ENCODE measurements at places on chromosomes 16 and 17.

DNA sequence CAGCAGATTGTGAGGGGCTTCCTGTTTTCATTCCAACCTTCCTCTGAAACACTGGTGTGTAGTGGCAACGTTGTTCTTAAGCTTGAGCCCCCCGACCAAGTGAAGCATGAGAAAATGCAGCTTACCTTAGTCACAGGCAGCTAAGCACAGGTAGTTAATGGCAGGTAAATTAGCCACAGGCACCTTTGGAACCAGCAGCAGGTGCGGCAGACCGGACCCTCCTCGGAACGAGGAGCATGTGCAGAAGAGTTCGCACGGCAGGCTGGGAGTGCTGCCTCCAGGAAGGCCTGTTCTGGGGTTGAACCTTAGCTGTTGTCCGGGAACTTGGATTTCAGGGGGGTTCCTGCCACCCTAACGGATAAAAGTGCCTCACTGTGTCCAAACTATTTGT, 7.2 kb upstream of the IRF8 start:
- DNase-seq = no peak

GRCh38 chr17:35052241-35052610, 11.3 kb downstream of the RFFL start:
- no peak for DNase-seq

DNA sequence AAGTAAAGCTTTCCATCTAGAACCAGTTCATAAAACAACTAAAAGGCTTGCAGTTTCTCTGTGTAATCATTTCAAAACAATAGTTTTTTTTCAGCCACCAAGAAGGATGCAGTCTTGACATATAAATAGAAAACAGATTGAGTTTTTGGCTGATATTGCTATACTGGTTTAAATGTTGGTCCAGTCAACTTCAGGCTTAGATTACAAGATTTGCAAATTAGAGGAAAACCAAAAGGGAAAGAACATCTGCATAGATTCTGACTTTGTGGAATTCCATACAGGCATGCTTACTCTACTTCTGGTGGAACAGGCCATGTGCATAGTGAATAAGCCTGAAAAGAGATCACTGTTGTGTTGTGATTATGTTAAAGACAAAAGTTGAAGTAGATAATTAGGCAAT, 150.3 kb downstream of the BCAS3 start:
- DNase-seq = no peak

DNA sequence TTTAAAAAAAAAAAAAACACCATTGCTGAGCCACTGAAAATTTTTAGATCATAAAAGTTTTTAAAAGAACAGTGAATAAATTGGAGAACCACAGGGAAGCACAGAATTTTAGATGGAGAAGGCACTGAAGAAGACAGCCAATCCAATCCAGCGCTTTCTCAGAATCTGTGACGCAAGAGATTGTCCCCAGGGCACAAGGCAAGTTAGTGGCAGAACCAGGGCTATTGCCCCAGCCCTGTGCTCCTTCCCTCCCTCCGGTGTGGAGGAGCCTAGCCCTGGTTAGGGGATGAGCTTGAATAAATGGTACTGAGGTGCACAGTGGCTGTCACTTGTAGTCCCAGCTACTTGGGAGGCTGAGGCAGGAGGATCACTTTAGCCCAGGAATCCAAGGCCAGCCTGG, 108.3 kb downstream of the ZNF423 start:
- no peak for DNase-seq

DNA sequence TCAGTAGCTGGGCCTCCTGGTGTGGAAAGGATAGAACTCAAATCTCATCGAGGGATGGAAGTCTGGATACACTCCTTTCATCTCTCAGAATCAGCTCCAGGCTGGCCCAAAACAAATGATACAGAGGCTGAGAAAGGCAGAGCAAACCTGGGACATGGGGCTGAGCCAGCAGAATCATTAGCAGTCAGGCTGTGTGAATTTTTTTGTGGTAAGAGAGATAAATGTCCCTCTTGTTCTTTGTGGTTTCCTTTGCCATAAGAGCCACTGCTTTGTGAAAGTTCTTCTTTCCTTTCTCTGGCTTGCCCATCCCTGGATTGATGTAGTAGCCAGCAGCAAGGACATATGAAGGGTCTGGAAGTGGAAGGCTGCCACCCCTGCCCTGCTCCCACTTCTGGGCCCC, 146.2 kb downstream of the CDH13 start:
- DNase-seq = no peak

DNA sequence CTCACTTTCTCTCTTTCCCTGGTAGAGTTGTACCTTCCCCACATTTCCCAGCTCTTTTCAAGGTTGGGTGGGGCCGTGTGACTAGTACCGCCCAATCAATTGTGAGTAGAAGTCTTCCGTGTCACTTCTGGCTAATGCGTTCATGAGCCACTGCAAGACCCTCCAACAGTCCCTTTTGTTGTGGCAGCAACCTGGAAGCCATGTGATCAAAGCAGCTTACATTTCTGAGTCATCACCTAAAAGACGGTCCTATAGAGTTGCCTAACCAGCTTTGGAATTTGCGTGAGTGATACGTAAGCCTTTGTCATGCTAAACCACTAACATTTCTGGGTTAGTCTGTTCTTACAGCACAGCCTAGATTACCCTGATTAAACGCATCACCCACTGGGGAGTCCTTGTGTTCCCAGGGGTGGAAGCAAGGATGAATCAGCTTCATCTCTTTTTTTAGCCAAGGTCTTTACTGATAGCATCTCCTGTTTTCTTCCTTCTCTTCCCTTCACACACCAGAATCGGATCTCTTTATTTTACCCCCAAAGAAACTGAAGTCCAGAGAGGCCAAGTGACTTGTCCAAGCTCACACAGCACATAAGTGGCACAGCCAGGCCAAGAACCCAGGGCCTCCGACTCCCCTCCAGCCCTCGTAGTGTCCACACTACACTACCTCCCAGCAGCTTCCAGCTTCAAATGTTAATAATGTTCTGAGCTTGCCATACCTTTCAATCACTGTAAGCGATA, 366.3 kb upstream of the XYLT1 start:
- no peak for DNase-seq

DNA sequence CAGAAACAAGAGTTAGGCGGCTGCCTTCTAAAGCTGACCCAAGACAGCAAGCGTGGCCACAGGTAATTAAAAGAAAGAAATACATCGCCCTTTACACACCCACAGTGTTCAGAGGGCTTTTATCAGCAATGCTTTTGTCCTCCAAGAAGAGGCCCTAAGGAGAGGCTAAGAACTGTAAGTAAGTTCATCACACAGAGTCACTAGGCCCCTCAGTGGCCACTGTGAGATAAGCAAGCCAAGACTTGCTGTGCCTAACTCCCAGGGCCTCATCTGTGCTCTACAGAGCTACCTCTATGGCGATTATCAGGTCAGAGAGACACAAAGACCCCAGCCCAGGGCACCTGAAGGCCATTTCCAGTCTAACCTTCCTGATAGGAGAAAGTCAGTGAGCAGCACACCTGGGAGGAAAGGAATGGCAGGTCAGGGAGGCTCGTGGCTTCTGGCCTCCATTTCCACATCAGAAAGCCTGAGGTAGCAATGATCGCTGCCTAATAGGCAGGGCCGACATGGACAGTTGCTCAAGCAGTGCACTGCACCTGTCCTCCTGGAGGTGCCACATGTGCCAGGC, 545.2 kb upstream of the CDH11 start:
- no peak for DNase-seq

DNA sequence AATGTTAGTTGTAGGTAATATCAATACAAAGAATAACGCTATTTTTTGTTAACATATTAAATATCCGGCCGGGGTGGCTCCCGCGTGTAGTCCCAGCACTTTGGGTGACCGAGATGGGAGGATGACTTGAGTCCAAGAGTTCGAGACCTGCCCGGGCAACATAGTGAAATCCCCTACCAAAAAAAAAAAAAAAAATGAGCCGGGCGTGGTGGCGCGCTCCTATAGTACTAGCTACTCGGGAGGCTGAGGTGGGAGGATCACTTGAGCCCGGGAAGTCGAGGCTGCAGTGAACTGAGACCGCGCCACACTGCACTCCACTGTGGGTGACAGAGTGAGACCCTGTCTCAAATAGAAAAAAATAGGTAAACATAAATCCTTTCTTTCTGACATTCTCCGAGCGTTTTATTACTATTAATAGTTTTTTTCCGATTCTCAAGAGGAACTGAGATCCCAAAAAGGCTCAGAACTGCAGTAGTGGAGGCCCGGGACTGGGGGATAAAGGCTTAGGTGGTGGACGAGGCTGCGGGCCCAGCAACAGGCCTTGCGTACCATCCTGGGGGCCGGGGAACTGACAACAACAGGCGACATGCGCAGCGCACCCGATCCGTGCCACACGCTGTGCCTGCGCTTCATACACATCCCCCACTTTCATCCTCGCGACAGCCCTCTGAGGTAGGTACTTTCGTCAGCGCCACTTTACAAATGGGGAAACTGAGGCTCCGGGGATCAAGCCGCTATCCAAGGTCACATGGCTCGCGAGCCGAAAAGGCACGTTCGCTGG, 919 bp downstream of the N4BP1 start:
- DNase-seq = peak; percentile 26

GRCh38 chr16:84724606-84725309, 25.0 kb downstream of the USP10 start:
- DNase-seq = no peak

All from T follicular helper cell (primary cell).